Activated CD8-positive, alpha-beta T cell treated with anti-CD3 and anti-CD28 coated beads, Interleukin-2, amount 10 ng/mL, durations not matched to agents 7 days and 5 days (primary cell): ENCODE measurements at places on chromosomes 11 and 22. TPM values are rescaled to one million over a fixed set of nuclear protein-coding genes. Genes with fewer than 3 reads are reported as not detected.

DDX25 gene
- not detected for total RNA-seq

IGLL1 gene
- not detected for total RNA-seq

DNA sequence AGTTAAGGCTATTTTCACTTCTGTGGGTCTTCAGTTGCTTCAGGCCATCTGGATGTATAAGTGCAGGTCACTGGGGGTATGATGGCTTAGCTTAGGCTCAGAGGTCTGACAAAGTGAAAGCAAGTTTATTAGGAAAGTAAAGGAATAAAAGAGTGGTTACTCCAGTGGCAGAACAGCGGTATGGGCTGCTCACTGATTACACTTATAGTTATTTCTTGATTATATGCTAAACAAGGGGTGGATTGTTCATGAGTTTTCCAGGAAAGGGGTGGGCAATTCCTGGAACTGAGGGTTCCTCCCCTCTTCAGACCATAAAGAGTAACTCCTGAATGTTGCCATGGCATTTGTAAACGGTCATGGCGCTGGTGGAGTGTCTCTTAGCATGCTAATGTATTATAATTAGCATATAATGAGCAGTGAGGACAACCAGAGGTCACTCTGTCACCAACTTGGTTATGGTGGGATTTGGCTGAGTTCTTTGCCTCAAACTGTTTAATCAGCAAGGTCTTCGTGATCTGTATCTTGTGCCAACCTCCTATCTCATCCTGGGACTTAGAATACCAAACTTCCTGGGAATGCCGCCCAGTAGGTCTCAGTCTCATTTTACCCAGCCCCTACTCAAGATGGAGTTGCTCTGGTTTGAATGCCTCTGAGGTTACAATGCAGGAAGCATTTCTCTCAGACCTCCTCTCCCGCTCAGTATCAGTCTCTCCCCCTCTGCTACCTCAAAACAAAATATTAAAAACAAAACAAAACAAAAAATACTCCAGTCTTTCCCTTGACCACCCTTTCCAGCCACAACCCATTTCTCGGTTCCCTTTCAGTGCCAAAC, 106.6 kb upstream of the SLC22A12 start:
- no peak for DNase-seq

GRCh38 chr11:25910086-25910485, 421.8 kb upstream of the ANO3 start:
- DNase-seq, result no peak

DNA sequence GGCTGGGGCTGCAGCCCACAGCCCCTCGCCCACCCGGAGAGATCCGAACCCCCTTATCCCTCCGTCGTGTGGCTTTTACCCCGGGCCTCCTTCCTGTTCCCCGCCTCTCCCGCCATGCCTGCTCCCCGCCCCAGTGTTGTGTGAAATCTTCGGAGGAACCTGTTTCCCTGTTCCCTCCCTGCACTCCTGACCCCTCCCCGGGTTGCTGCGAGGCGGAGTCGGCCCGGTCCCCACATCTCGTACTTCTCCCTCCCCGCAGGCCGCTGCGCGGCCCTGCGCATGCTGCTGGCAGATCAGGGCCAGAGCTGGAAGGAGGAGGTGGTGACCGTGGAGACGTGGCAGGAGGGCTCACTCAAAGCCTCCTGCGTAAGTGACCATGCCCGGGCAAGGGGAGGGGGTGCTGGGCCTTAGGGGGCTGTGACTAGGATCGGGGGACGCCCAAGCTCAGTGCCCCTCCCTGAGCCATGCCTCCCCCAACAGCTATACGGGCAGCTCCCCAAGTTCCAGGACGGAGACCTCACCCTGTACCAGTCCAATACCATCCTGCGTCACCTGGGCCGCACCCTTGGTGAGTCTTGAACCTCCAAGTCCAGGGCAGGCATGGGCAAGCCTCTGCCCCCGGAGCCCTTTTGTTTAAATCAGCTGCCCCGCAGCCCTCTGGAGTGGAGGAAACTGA, 731 bp downstream of the GSTP1 start:
- DNase-seq, result peak; percentile 55

- DNase-seq, result no peak
Measured at GRCh38 chr22:49466878-49467595, 360.6 kb downstream of the BRD1 start.

DNA sequence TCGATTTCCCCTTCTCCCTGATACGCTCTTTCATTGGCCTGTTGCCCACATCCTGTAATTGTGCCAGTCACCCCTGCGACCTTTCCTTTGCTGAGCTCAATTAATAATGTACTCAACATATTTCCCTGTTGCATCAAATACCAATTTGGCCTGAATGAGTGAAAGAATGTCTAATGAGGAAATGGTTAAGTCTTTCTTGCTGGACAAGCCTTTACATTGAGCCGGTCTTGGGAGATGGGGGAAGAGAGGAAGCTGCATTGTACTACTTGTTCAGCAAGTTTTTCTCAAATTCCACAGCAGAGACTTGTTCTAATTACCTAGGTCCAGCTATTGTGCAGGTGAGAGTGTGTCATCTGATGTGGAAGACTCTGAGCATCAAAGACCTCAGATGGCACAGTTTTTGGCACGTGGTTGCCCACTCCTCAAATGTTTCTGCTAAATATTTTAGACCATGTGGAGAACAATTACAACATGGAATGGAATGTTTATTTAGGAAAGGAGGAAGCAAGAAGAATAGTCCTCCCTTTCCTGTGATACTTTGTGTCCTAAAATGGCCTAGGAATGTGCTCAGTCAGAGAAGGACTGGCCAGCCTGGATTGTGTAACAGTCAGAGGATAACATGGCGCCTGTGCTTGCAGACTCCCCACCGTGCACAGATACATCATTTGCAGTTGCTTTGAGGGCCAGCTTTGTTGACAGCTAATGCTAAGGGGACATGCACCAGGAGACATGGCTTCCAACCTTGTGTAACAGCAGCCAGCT, 129.5 kb upstream of the E2F8 start:
- no peak for DNase-seq
